ENCODE measurements at places on chromosomes 16 and 17.
A peak's percentile ranks its signal among the peaks of the same experiment; 100 is the strongest.

- no peak for DNase-seq
Observed at GRCh38 chr17:17304521-17304985, 1.4 kb downstream of the NT5M start.

GRCh38 chr17:29005936-29006511, at the start of gene SEZ6:
TSS of gene SEZ6 (minus strand) at chr17:29006033. CDS start at chr17:29005869, 164 bp downstream.
- DNase-seq = peak; percentile 75

DNA sequence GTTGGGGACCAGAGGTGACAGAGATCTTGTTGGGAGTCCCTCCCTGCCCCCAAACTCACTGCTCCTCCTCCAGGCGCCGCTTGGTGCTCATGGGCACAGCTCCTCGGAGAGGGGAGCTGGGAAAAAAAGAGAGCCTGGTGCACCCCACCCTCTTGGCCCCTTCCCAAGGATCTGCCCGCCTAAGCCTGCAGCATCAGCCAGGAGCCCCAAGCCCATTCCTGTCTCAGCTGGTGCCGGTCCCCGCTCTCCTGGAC, 400 bp downstream of the HCFC1R1 start:
- no peak for DNase-seq

DNA sequence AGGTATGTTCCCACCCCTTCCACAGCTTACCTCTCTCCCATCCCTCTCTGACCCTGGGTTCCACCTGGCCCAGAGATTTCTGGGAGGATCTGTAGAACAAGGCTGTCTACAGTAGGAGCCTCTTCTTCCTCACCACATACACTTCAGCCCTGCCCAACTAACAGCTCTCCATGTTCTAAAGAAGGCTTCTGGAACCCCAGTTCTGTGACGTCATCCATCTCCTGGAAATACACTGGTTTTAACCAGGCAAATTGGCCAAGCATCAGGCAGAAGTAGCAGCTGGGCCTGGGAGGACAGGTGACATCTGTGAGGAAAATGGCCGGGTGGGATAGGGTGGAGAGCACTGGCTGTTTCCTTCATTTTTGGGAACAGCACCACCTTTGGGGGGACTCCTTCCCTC, at the start of gene LYZL6:
LYZL6 (minus strand) TSS at position 177 of the 400 bp plus-strand sequence. CDS start 4,357 bp downstream, outside the sequence.
- no peak for DNase-seq

GRCh38 chr17:40485851-40486521, 15.4 kb downstream of the TNS4 start:
- DNase-seq = no peak

DNA sequence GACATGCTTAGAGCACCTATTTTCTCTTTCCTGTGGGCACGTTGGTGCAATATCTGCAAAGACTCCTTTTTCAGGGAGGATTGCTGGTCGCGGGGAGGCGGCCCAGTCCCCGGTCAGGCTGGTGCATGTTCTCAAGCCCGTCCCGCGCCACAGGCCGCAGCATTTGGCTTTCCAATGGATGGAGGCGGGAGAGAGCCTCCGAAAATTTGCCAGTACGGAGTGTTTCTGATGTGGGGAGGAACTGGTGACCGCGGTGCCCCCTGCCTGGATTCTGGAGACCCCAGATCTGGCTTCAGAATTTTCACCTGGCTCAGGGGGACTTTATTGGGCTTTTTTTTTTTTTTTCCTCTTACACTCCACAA, 2.3 kb downstream of the CMIP start:
- DNase-seq = no peak

DNA sequence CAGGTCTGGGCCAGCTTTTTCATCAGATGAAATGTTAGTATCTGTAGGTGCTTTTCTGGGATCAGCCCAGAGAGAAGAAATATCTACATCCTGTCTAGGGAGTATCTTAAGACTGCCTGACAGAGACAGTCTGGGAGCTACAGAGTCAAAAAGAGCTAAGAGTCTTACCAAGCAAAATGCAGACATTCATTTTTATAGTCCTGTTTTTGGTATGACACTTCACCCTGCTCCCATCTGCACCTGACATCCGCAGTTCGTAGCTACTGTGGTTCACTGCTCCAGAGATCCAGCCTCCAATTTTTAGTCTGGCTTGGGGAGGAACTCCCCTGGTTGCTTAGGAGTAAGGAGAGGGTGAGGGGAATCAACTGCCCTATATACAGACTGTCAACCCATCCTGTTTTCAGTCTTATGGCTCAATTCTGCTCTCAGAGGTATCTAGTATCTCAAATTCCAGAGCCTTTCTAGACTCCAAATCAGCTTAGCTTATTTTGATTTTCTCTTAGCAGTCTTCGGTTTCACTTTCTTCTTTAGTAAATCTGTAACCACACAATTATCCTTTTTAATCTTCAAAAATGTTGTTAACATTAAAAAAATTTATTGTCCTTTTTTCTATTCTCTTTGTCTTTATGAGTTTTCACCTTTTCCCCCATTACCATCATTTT, 97.8 kb downstream of the TMEM100 start:
- DNase-seq = no peak

DNA sequence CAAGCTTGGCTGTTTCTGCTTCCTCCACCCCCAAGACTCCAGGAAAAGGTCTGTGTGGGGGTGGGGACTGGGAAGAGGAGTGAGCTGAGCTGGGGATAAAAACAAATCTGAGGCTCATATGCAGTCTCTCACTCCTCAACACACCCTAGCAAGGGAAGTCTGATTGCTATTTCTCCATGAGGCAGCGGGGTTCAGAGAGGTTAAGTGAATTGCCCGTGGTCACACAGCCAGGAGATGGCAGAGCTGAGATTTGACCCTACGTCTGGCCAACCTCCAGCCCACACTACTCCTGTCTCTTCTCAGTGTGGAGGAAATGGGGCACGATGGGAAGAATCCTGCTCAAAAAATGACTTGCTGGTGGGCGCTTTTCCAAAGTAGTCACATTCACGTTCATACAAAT, 4.8 kb upstream of the ABCC3 start:
- DNase-seq = no peak

GRCh38 chr16:1997494-1998359, 8.0 kb downstream of the SYNGR3 start:
- peak; percentile 11 for DNase-seq

DNA sequence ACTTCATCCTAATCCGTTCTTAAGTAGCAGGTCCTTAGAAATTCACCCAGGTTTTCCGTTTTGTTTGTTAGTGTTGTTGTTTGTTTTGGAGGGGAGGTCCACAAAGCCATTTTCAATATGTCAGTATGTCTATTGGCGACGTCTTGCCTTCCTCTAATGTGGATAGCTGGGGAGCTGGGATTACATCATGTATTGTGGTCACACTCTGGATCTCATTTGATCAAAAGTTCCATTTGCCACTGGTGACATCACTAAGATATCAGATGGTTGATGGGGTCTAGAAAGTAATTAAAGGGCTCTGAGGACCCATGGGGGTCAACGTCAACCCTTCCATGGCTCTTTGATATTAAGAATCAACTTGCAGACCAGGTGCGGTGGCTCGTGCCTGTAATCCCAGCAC, 2.7 kb upstream of the EPN3 start:
- no peak for DNase-seq

- DNase-seq = no peak
Observed at GRCh38 chr16:11092788-11093571, 148.6 kb downstream of the CLEC16A start.

GRCh38 chr17:29369831-29370735, 20.1 kb upstream of the TAOK1 start:
- peak; percentile 63 for DNase-seq

GRCh38 chr17:55983096-55983495, 170.2 kb upstream of the ANKFN1 start:
- no peak for DNase-seq

- DNase-seq = no peak
Observed at GRCh38 chr17:77504652-77505155, 363.9 kb downstream of the SEC14L1 start.

DNA sequence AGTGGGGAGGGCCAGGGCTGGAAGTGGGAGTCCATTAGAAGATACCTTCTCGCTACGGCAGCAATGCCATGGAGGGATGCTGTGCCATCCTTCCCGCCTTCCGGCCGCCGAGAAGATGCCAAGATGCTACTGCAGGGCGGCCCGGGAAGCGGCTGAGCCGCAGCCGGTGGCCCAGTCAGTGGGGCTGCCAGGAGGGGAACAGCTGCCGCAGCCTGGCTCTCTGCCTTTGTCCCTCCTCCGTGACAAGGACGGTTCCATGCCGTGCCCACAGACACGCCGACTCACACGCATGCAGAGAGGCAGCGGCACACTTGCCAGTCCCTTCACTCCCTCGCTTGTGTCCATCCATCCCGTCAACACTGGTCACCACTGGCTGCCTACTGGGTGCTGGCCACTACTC, 20.2 kb upstream of the NCBP3 start:
- DNase-seq = no peak

- DNase-seq = no peak
Observed at GRCh38 chr17:32222621-32223020, 43.0 kb upstream of the RHBDL3 start.

GRCh38 chr16:89565506-89566372, 5.3 kb downstream of the RPL13 start:
- no peak for DNase-seq

DNA sequence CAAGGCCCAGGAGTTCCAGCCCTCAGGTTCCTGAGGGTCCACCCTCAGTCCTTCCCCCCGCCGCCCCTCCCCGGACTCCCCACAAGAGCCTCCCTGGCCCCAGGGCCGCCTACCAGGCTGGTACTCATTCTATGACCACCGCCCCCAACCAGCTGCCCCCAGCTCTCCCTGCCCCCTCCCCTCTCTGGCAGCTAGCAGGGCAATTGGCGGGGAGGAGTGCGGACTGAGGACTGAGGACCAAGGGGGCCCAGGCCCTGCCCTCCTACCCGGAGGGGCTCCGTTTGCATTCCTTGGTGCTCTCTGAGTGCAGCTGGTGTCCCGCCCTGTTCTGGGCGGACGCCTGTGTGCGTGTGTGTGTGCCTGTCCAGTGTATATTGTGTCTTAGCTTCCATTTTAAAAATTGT, 19.1 kb downstream of the UNC13D start:
- no peak for DNase-seq

GRCh38 chr17:51419476-51419875, 159.1 kb downstream of the UTP18 start:
- no peak for DNase-seq
